DMS79 (cell line): ENCODE measurements at places on chromosomes 6 and 20.

GRCh38 chr6:86859513-86859912 lies 77.8 kb upstream of the HTR1E start:
- no peak for DNase-seq

- DNase-seq = no peak
Observed at GRCh38 chr6:142927271-142927580, 17.8 kb downstream of the HIVEP2 start.

DNA sequence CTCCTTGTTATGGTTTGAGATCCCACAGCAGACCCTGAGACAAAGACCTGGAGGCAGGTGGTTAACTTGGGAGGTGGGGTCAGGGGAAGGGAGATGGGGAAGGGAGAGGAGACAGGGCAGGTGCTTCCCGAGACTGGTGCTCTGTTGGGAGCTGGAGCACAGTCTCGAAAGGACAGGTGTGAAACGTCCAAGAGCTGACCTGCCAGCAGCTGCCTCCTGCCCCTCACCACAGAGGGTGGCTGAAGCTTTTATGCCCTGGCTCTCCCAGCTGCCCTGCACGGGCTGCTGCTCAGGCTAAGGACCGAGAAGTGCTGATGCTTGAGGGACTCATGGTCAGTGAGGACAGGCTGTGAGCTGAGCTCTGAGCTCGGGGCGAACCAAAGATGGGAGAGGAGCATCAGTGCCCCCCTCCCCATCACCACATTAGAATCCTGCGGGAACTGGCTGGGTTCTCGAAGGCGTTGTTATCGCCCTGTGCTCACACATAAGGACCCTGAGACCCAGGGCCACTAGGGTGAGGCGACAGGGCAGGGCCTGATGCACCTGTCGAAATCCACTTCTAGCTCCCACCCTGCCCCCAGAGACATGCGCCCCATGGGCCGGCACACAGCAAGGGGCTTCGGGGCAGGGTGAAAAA lies 25.3 kb upstream of the CD93 start:
- DNase-seq = peak; percentile 36

GRCh38 chr6:32703347-32703746 lies 36.9 kb upstream of the HLA-DQB1 start:
- DNase-seq = no peak

- no peak for DNase-seq
Observed at GRCh38 chr6:31225735-31226134, 46.2 kb downstream of the HLA-C start.

- no peak for DNase-seq
Observed at GRCh38 chr20:63534831-63535651, 2.1 kb downstream of the PTK6 start.

DNA sequence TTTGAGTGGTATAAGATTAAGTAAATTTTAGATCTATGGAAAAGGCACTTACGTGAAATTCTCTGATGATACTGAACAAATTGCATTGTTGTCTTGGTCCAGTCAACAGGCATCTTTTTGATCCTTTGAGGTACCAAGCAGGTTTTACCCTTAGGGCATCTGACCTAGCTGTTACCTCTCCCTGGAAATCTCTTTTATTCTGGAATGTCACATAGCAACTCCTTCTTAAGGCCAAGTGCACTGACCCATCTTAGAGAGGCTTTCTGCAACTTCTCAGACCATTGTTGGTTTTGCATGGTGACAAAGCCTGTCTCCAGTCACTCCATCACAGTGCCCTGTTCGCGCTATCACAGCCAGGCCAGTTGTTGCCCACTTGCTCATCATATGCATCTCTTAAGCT lies 42.0 kb downstream of the TPD52L1 start:
- no peak for DNase-seq

DNA sequence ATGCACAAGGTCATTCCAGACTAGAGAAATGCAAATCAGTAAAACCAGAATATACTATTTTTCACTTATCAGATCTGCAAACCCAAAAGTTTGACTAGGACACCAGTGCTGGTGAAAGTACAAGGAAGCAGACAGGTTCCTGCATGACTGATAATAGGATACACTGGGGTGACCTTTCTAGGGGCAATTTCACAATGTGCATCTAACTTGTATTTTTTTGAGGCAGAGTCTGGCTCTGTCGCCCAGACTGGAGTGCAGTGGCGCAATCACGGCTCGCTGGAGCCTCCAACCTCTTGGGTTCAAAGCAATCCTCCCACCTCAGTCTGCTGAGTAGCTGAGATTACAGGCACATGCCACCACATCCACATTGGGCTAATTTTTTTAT lies 11.4 kb downstream of the COMMD7 start:
- no peak for DNase-seq

DNA sequence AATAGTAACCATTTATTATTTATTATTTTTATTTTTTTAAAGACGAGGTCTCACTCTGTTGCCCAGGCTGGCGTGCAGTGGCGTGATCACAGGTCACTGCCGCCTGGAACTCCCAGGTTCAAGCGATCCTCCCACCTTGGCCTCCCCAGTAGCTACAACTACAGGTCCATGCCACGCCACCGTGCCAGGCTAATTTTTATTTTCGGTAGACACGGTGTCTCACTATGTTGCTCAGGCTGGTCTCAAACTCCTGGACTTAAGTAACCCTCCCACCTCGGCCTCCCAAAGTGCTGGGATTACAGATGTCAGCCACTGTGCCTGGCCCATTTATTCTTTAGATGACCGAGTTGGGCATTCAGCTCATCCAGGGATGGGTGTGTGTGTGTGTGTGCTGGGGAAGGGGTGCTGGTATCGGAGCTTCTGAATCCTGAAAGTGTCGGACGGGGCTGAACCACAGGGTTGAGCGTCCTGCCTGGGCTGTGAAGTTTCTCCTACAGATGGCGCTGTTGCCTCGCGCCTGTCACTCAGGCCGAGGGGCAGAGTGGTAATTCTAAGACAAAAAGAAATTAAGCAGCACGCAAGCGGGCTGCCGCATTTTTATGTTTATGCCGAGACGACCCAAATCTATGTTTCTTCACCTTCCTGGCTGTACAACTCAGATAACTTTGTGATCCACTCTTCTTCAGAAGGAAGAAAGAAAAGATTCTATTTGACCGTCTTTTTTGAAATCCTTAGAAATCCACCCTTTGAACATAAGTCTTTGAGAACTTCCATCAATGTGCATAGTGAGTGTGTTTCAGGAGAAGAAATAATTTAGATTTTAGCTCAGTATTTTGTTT lies 252.8 kb downstream of the CDH26 start:
- peak; percentile 5 for DNase-seq

DNA sequence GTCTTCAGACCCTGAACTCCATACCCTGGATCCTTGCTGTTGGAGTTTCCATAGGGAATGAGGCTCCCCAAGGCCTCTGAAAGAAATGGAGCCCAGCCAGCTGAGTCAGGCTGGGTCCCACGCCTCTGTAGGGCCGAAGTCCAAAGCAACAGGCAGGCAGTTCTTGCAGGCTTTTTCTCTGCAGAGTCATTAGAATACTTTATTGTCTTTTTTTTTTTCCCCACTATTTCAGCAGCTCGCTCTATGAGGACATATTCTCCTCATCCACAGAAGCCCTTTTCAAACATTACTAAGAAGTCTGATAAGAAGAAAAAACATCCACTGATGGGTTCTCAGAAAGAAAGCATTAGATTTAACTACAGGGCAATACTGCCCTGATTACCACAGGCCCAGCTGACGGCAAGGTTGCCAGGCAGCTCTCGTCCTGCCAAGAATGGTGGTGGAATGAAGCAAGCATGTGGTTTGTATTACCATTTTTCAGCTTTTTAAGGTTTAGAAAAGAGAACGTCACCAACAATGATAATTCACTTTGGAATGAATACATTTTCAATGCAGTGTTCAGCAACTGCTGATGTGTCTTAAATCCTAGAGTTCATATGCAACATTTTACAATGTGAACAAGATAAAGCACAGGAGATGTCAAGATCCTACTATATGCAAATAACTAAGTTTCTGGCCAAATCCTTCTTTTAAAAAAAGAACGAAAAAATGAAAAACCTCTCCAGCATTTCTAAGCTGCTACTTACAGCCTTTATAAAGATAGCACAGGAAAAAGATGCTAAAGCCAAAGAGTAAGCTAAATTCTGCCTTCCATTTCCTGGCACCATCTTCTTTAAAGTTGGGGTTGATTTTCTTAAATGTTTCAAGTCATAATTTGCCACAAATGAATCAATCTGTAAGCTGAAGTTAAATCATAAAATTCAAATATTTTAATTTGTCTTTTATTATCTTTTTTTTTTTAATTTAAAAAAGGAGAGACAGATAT lies 223.6 kb upstream of the CITED2 start:
- no peak for DNase-seq

DNA sequence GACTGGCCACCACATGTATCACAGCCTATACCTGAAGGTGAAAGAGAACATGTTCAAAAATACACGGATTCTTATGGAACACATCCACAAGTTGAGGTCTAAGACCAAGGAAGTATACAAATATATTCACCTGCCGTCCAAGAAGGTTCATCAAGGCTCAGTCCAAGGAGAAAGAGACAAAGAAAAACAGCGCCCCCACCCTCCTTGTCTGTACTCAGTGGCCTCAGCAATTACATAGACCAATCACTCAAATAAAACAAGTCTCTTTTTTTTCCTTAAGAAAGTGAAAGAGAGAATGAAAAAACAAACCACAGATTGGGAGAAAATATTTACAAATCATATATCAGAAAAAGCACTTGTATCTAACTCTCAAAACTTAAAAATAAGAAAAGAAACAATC lies 19.5 kb downstream of the CPXM1 start:
- DNase-seq = no peak

GRCh38 chr20:62707276-62707920 lies 1.2 kb upstream of the NTSR1 start:
- no peak for DNase-seq

DNA sequence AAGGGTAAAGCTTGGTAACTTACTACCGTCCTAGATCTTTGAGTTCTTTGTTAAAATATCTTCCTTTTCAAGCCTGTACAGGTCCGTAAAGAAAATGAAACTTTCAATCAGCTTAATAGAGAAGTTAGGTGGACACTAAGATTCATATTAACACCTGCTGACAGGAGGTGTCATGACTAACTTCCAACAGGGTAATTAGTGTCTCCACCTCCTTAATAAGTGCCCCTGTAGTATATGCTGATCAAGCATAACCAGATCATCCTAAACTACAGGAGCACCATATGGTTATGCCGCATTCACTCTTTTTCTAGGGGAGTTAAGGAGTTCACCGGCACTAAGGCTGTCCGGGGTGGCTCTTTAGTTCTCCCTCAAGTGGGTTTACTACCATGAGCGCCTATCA lies 23.9 kb upstream of the RALGAPA2 start:
- DNase-seq = no peak

DNA sequence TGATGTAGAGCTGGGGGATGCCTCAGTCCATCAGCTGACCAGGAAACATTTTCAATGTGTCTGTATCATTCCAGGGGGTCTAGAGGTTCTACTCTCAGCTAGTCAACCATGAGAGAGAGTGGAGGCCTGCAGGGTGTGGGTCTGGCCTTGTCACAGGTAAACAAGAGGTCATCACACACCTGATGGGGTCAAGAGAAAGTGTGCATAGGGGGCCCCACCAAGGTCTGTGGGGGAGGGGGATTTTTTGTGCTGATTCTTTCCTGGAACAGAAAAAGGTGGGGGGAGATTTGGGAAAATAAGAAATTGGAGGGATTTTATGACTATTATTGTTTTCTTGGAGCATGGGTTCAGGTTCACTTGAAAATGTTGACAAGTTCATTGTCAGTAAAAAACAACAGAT lies 8.9 kb upstream of the UNC93A start:
- no peak for DNase-seq

DNA sequence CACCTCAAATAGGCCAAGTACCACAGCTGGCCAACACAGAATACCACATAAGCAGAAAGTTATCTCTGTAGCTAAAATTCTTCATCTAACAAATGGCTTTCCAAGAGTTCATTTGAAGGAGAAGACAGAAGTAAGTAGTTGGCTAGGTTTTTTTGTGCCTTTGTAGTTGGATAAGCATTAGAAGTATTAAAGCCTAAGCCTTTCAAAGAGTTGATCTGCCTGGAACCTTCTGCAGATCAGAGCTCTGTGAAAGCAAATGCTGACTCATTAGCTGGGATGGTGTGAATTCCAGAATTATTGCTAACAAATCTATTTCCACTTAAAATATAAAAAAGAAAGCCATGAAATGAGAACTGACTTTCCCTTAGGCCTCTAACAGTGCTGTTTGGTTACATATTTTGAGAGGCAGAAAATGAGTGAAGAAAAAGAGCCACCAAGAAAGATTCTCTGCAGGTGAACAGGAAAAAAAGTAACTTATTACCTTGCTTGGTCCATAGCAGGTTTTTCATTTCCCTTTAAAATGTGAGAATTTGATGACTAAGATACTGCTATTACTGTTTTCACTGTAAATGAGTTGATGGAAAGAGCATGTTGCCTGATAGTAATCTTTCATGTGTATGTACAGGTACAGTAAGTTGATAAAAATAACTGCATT lies 763.2 kb upstream of the FLRT3 start:
- DNase-seq = no peak

DNA sequence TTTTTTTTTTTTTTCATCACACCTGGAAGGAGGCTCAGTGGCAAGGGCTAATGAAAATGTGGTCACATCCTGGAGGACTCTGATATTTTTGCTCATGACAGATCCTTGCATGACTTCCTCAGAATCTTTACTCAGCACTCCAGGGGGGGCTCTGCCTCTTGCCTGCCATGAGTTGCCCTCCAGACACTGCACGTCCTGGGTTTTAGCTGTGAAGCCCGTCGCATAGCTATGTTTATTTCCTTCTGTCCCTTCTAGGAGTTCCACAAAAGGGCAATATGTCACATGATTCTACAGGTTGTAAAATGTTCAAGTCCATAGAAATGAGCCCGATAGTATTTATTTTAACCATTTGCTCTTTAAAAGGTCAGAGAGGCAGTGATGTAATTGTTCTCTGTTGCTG lies 18.2 kb downstream of the MAS1 start:
- DNase-seq = no peak

GRCh38 chr20:53872561-53873229 lies 197.7 kb downstream of the BCAS1 start:
- DNase-seq = no peak

DNA sequence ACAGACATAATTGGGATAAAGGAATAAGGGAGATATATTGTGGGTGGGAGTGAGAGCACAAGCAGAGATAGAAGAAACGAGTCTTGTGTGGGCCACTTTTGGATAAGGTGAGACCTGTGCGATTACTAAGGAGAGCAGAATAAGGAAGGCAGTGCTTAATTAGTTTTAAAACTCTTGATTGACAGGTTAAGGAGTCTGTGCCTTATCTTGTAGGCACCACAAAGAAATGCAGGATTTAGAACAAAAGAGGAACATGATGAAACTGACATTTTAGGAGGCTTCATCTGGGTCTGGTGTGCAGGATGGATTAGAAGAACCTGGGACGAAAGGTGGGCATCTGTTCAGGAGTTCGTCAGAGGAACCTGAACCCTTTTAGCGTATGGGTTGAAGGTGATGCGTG lies 70.2 kb upstream of the KIF25 start:
- DNase-seq = no peak
